ENCODE measurements at places on chromosomes 12 and 14. TPM values are rescaled to one million over a fixed set of nuclear protein-coding genes. Genes with fewer than 3 reads are reported as not detected.

The DNAJC22 gene
- 0.35 TPM for total RNA-seq

The DENND5B gene
- 4.3 TPM for total RNA-seq

The ANKRD33 gene
- not detected for total RNA-seq

The ATP2B1 gene
- 26.9 TPM for total RNA-seq

The GNG2 gene
- 1.2 TPM for total RNA-seq

The SMOC1 gene
- 14.3 TPM for total RNA-seq

Data from airway epithelial cell (primary cell).